Tongue (tissue), 3 donors: ENCODE measurements at places on chromosomes 12 and 14. TPM values are rescaled to one million over a fixed set of nuclear protein-coding genes. Genes with fewer than 3 reads are reported as not detected.

DNA sequence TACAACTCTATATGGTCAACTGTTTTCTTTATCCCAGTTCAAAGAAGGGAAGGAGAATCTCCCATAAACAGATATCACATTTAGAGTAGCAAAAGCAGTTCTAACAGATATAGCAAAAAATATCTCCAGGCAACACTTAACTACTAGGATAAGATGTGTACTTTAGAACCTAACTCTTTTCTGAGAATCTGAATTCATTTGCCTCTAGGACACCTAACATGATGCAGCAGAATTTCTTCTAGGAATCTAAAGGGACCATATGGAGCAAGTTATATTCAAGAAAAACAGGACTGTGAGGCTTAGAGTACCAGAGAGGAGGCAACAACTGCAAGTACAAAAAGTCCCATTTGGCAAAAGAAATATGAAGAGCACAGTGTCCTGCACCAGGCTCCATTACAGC lies 24.4 kb upstream of the CAPRIN2 start:
- no peak for DNase-seq

DNA sequence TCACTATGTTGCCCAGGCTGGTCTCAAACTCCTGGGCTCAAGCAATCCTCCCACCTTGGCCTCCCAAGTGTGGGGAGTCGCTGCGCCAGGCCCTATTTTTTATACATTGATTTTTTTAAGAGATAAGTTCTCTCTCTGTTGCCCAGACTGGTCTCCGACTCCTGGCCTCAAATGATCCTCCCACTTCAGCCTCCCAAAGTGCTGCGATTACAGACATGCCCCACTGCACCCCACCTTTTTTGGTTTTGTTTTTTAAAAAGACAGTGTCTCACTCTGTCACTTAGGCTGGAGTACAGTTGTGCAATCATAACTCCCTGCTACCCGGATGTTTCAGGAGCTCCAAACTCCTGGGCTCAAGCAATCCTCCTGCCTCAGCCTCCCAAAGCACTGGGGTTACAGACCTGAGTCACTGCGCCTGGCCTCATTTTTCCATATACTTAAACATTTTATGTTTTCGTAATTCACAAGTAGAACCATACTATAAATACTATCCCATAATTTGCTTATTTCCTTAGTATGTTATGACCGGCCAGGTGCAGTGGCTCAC lies 16.8 kb downstream of the HECTD1 start:
- DNase-seq: no peak

DNA sequence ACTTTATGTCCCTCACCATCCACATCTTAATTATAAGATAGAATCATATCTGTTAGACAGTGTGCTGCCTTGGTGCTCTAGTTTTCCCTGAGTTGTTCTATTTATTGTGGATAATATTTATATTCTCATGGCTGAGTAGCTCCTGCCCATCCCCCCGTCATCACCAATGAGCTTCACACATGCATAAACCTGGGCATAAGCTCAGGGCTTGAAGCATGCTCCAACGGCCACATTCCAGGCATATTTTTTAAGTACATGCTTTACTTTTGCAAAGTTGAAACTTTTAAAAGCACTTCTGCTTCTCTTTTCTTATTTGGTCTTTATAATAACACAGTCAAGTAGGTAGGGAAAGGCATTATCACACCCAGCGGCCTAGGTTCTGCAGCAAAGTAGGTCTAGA lies 3.4 kb upstream of the FBXO34 start:
- no peak for DNase-seq

DNA sequence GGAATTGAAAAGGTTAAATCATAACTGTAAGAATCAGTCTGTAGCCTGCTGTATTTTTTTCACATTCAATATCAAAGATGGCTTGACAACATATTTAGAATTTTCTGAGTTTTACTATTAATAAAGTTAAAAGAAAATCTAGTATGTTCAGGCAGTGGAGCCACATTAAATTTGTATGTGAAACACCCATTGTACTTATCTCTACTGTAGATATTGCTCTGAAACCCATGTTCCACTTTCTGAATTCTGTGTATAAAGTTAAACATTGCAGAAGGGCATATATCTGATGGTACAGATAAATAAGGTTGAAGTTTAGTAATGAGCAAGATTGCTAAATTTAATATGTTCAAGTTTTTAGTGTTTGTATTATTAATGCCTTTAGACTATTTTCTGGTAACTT lies 172.7 kb downstream of the FOXA1 start:
- DNase-seq: no peak

GRCh38 chr14:30272848-30273832 lies 285.8 kb upstream of the G2E3 start:
- DNase-seq: peak; percentile 6

- peak; percentile 56 for DNase-seq
Observed at GRCh38 chr14:90625445-90625844, 190.8 kb downstream of the TTC7B start.

- DNase-seq: no peak
Observed at GRCh38 chr12:32440120-32440865, 40.9 kb downstream of the FGD4 start.

Gene PHETA1
- 4.5 TPM for total RNA-seq

GRCh38 chr14:69247676-69248440 lies 12.1 kb upstream of the GALNT16 start:
- DNase-seq: peak; percentile 86

Gene CLEC4D
- total RNA-seq: 0.31 TPM

DNA sequence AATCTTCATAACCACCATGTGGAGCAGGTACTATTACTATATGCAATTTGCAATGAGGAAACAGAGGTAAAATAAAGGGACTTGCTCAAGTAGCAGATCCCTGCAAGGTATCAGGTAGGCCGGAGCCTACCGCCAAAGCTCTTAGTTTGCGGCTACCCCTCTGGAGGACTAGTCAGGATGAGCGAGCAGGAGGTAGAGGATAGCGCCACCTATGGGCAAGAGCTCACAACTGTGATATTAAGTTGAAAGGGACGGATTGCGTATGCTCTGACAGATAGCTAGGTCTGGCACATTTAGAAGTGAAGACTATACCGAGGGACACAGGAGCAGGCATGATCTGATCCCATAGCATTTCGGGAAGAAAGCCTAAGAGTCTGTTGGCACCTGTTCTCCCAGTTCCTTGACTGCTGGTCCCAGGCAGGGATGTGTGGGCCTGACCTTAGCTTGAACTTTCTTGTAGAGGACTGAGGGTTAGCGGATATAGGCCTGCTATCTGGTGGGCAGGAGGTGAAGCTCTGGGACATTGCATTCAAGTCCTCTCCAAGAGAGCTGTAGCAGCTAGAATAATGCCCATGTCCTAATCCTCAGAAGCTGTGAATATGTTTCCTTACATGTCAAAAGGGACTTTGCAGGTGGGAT lies 48.0 kb downstream of the SLC17A8 start:
- DNase-seq: peak; percentile 58

Gene PLEKHG7
- total RNA-seq: not detected

Gene PTGER2
- total RNA-seq: 0.21 TPM

GRCh38 chr12:43740511-43741100 lies 18.0 kb downstream of the PUS7L start:
- no peak for DNase-seq

- no peak for DNase-seq
Observed at GRCh38 chr14:35482994-35483515, 50.9 kb upstream of the INSM2 start.

- DNase-seq: peak; percentile 77
Observed at GRCh38 chr14:30214461-30215090, 286.9 kb upstream of the PRKD1 start.

GRCh38 chr12:88638966-88639760 lies 58.9 kb upstream of the KITLG start:
- peak; percentile 81 for DNase-seq

Gene FOXN4
- not detected for total RNA-seq
